ENCODE measurements at places on chromosomes 3 and 15.

DNA sequence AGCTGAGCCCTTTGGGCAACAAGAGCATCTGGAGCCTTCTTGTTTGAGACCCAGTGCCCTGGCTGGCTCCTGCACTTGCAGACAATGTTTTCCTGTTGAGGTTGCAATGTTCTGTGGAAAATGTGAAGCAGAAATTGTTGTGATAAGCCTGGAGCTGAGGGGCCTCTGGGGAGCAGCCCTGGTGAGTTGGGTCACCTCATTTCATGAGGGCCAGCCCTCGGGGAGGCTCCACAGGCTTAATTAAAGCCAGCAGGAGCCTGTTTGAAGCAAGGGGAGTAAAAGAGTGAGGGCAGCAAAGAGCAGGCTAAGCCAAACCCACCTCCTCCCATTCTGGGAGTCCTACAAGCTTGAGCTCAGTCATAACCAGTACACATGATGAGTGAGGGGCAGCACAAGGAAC lies 154.3 kb downstream of the ALDH1A2 start:
- no peak for DNase-seq

GRCh38 chr3:145015253-145015652 lies 1043.6 kb downstream of the DIPK2A start:
- DNase-seq: no peak

GRCh38 chr15:36362509-36362915 lies 216.9 kb upstream of the CDIN1 start:
- no peak for DNase-seq

GRCh38 chr15:26967719-26968269 lies 3.2 kb upstream of the GABRG3 start:
- no peak for DNase-seq

- DNase-seq: no peak
These were observed 273.6 kb downstream of the CNTN4 start for GRCh38 chr3:2372306-2372705.

- no peak for DNase-seq
These were observed 6.5 kb downstream of the KLF13 start for GRCh38 chr15:31333119-31333518.

DNA sequence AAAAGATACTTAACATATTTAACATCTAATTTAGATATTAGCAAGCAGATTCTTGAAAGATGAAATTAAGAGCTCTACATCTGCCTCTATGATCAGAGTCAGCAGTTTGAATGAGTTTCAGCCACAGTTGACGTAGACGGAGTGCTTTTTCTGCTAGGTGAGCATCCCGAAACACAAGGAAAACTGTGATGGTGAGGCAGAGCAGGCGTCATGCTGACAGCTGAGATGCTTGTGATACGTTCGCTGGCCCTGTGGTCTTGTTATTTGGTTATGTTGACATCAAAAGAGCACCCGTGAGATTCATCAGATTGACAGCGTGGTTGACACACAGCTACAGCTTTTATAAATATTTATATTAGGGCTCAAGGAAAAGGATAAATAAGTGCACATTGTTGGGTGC lies 19.6 kb upstream of the GOLGA8B start:
- DNase-seq: no peak

- DNase-seq: no peak
These were observed 63.6 kb downstream of the KBTBD12 start for GRCh38 chr3:127978636-127979035.

GRCh38 chr3:57078635-57079473 lies 18.4 kb downstream of the SPATA12 start:
- DNase-seq: peak; percentile 71

GRCh38 chr3:13199899-13200451 lies 126.7 kb upstream of the IQSEC1 start:
- no peak for DNase-seq

DNA sequence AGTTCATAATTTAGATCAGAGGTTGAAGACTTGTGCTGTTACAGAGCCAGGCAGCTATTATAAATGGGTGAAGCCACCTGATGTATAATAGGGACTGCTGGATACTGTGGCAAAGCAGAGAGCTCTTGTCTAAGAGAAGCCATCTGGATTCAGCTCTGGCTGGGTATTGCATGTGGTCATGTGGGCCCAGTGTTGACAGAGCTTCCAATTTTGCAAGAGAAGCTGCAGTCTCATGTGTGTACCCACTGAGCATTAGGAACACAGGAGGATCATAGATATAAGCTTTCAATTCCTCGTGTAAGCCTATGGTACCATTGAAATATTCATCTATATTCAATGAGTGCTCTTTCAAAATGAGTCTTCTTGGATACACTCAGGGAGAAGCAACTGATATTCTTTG lies 303.9 kb upstream of the SLCO3A1 start:
- DNase-seq: no peak

DNA sequence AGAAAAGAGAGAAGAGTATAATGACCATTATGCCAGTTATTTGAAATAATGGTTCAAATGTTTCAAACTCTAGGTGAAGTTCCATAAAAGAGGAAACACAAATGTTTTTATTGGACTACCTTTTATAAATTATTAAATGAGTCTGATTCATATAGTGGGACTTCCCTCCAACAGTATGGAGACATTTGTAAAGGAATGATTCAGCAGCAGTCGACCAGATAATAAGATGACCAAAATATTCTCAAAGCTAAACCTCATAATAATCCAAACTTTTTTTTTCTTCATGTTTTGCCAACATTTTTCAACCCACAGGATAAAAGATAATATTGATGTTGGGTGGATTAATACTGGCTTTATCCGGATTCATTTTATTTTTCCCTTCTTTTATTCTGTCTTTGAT lies 18.8 kb downstream of the TIPARP start:
- DNase-seq: no peak

DNA sequence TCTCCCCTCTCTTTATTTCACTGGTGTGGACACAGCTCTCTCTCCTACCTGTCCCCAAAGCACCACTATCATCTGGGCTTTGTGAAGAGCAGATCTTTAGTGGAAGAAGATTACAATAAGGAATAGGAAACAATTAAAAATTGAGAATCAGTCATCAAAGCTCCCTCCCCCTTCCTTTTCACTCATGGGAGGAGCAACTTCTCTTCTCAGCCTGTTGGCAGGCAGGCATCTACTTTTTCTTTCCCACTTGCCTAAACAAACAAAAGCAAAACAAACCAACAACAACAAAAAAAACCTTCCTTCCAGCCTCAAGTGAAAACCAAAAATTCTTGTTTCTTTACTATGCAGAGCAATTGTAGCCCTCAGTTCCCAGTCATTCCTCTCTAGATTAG lies 125.5 kb upstream of the BHLHE40 start:
- no peak for DNase-seq

DNA sequence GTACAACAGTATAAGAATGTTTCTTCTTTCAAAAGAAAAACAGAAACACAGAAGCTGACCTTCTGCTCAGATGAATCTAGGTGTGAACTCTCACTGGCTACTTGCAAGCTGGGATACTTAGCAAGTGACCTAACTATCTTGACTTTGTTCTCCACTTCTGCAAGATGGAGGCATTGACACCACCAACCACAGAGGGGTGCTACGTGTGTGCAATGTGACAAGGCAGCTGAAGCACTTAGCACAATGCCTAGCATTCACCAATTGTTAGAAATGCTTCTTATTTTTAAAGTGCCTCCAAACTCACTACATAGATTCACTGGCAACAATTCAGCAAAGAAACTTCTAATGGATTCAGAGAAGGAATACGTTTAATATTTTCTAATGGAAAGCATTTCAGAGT lies 331.4 kb upstream of the WNT5A start:
- DNase-seq: no peak

DNA sequence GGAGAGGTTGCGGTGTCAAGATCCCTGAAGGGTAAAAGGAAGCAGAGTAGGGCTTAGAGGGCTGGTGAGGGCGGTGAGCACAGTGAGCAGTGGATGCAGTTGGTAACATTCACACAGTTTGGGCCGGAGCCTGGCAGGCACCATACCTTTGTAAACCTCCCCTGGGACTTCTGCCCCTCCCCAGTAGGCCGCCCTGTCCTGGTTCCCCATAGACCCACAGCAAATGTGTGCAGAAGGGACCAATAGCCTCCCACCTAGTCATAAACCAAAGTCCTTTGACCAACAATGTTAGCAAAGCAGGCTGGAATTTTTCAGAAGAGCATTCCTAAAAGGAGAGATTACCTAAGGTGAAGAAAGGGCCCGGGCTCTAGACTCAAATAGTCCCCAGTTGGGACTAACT lies 1.7 kb upstream of the PHGR1 start:
- DNase-seq: no peak

GRCh38 chr3:104273046-104273649 lies 1093.6 kb upstream of the ALCAM start:
- peak; percentile 47 for DNase-seq

DNA sequence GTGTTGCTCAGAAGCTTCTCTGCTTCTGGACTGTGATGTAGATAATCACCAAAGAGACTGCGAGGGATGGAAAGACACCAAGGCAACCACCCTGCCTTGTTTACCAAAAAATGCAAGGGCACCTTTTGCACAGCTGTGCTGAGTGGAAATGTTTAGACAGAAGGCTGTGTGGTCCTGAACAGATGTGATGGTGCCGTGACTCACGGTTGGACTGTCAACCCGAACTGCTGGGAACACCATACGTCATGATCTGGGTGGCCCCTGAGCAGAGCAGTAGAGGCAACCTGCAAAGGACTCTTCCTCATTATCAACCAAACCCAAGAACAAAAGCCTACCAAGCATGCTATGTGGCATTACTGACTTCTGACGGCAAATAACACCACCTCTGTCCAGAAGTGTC lies 61.3 kb upstream of the LPP start:
- no peak for DNase-seq

GRCh38 chr3:168269001-168269400 lies 173.3 kb upstream of the GOLIM4 start:
- no peak for DNase-seq

- DNase-seq: peak; percentile 52
These were observed 457.1 kb downstream of the SQOR start for GRCh38 chr15:46091860-46092450.

DNA sequence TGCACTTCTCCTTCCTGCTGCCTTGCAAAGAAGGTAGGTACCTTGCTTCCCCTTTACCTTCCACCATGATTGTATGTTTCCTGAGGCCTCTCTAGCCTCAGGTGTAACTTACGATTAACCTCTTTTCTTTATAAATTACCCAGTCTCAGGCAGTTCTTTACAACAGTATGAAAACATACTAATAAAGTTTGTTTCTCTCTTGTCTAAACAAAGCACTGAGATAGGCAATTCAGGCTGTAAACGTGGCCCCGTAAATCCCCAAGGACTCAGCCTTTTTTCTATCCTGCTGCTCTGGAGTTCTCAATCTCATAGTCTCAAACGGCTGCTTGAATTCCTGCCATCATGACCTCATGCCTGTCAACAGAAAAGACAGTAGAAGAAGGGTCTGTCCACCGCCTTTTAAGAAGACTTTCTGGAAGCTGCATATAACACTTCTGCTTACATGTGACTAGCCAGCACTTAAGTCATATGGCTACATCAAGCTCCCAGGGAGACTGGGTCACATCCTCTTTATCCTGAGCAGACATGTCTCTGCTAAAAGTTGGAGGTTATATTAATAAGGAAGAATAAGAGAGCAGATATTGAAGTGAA lies 257.8 kb downstream of the EBLN2 start:
- DNase-seq: no peak

DNA sequence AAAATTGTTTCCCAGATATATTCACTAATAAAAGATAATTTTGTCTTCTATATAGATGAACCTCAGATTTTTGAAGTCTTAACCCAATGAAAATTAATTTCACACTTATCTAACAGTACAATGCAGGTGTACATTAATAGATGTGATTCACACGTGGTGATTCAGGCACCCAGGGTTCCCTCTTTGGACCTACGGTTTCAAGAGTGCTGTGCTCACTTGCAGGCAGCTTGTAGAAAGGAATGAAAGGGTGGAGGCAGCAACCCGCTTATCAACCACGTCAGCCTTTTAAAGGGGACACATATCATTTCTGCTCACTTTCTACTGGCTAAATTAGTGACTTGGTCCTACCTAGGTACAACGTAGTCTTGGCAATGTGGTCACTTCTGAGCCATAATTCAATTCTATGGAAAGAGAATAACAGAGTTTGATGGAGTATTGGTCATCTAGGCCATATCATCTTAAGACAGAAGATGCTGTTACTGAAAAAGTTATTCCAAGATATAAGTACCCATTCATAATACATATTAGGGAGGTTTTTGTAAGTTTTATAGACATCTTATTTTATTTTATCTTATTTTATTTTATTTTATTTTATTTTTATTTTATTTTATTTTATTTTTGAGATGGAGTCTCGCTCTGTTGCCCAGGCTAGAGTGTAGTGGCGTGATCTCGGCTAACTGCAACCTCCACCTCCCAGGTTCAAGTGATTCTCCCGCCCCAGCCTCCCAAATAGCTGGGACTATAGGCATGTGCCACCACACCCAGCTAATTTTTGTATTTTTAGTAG lies 37.9 kb downstream of the ACP3 start:
- no peak for DNase-seq

Data from LoVo (cell line).